ENCODE measurements at places on chromosomes 4 and X. TPM values are rescaled to one million over a fixed set of nuclear protein-coding genes. Genes with fewer than 3 reads are reported as not detected.

The CCNA2 gene
- 133 TPM for total RNA-seq

The AFAP1 gene
- 26.7 TPM for total RNA-seq

The SSX3 gene
- not detected for total RNA-seq

The SLC16A2 gene
- 0.30 TPM for total RNA-seq

The PPP4R3C gene
- total RNA-seq, result not detected

The CC2D2A gene
- not detected for total RNA-seq

The CXorf49 gene
- not detected for total RNA-seq

The BST1 gene
- 0.74 TPM for total RNA-seq

The MAGEE2 gene
- not detected for total RNA-seq

The PRKG2 gene
- total RNA-seq, result 0.30 TPM

The EGF gene
- total RNA-seq, result not detected

The TRMT44 gene
- total RNA-seq, result 13.1 TPM

The RBM47 gene
- total RNA-seq, result 1.7 TPM

The ABCG2 gene
- total RNA-seq, result 0.35 TPM

The TMEM156 gene
- total RNA-seq, result 11.3 TPM

The CRMP1 gene
- total RNA-seq, result not detected

The PRRG3 gene
- not detected for total RNA-seq

The HSD17B10 gene
- 69.2 TPM for total RNA-seq

The ZFP42 gene
- total RNA-seq, result not detected

The REPS2 gene
- not detected for total RNA-seq

The CITED1 gene
- not detected for total RNA-seq

The TEX11 gene
- not detected for total RNA-seq

The MSX1 gene
- total RNA-seq, result not detected

The VEGFD gene
- not detected for total RNA-seq

The CLCN4 gene
- total RNA-seq, result not detected

The TCEAL7 gene
- total RNA-seq, result not detected

The CXCL8 gene
- total RNA-seq, result not detected

The GATA1 gene
- not detected for total RNA-seq

The VCX gene
- not detected for total RNA-seq

The RHOXF2B gene
- not detected for total RNA-seq

The LDB2 gene
- not detected for total RNA-seq

The NOX1 gene
- total RNA-seq, result not detected

The VCX3A gene
- not detected for total RNA-seq

The HAUS3 gene
- total RNA-seq, result 18.0 TPM

The RAB33A gene
- total RNA-seq, result 15.1 TPM

The LINC00632 gene
- not detected for total RNA-seq

The ZMAT1 gene
- total RNA-seq, result 2.7 TPM

The CXorf65 gene
- 11.3 TPM for total RNA-seq

The STPG2 gene
- not detected for total RNA-seq

The FAM184B gene
- total RNA-seq, result not detected

Measured in activated naive CD4-positive, alpha-beta T cell treated with anti-CD3 and anti-CD28 coated beads for 36 hours (primary cell).